ENCODE measurements at places on chromosomes 12 and 14.

- DNase-seq = no peak
Observed at GRCh38 chr12:90262251-90262650, 553.6 kb upstream of the ATP2B1 start.

DNA sequence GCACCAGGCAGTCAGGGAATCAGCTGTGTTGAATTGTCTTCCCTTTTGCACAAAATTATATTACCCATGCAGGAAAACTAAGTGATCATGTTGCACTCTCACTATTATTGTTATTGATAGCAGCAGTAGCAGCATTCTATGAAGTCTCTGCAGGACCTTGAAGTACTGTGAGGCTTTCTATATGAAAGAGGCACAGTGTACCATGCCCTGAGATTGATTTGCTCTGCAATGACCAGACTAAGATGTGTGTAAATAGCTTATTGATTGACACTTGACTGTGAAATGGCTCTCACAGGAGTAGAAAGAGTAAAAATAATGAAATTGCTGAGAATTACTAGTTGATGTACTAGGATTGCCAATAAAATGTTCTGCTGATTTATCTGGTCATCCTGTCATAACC lies 99.9 kb downstream of the KICS2 start:
- no peak for DNase-seq

GRCh38 chr12:11891754-11892386 lies 178.9 kb upstream of the BCL2L14 start:
- DNase-seq = no peak

GRCh38 chr12:131871677-131872076 lies 22.7 kb upstream of the ULK1 start:
- DNase-seq = no peak

GRCh38 chr12:21370845-21371449 lies 1.8 kb upstream of the IAPP start:
- DNase-seq = no peak

- DNase-seq = peak; percentile 89
Observed at GRCh38 chr12:101207086-101207780, 2.8 kb downstream of the SLC5A8 start.
